Activated CD4-positive, CD25-positive, alpha-beta regulatory T cell treated with anti-CD3 and anti-CD28 coated beads, Interleukin-2, amount 50 U/mL, for 72 hours (primary cell): ENCODE measurements at places on chromosomes 1 and 21.

GRCh38 chr1:231933711-231934626, 307.4 kb downstream of the DISC1 start:
- DNase-seq, result no peak

GRCh38 chr21:46542588-46543124, 62.2 kb downstream of the S100B start:
- DNase-seq, result no peak

GRCh38 chr1:55575571-55576279, 360.6 kb upstream of the USP24 start:
- no peak for DNase-seq

DNA sequence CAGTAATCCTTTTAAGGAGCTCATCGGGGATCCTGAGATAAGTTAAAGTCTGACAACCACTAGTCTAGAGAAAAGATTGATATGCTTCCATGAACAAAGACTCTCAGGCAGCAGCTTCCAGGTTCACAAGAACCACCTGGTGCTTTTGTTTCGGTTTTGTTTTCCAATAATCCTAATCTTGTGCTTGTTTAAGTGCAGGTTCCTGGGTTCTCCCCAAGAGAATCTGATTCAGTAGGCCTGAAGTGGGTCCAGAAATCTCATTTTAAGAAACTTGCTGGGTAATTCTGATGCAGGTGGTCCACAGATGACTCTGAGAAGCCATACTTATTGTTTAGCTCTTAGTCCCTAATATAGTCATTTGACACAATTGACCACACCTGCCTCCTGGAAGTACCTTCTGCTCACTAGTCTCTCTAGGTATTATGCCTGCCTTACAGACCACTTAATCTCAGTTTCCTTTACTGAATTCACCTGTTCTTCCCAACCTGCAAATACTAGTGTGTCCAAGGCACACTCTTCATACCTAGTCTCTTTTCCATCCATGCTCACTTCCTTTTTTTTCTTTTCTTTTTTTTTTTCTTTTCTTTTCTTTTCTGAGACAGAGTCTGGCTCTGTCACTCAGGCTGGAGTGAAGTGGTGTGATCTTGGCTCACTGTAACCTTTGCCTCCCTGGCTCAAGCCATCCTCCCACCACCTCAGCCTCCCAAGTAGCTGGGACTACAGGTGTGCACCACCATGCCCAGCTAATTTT, 20.5 kb upstream of the FRRS1 start:
- no peak for DNase-seq

DNA sequence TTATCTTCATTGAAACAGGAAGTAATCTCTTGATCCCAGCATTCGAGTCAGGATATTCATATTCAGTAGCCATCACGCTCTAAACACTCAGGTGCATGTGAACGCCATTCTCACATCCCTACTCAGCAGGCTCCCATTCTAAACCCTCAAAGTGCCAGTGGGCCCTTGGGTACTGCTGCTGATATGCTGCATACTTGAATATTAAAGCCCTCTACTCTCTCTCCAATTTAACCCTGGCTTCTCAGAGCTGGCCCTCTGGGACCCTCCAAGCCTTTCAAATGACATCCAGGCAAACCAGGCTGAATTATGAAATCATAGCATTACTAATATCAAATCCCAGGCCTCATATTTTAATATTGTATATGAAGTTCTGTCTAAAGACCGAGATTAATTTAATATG, 468.2 kb downstream of the NUF2 start:
- DNase-seq, result no peak

GRCh38 chr1:4768553-4768952, 114.1 kb downstream of the AJAP1 start:
- no peak for DNase-seq

- DNase-seq, result no peak
Measured at GRCh38 chr1:33957854-33958253, 94.0 kb downstream of the HMGB4 start.

- no peak for DNase-seq
Measured at GRCh38 chr21:28944296-28944695, 48.4 kb downstream of the LTN1 start.
